ENCODE measurements at places on chromosomes 5 and 9. TPM values are rescaled to one million over a fixed set of nuclear protein-coding genes. Genes with fewer than 3 reads are reported as not detected.

DNA sequence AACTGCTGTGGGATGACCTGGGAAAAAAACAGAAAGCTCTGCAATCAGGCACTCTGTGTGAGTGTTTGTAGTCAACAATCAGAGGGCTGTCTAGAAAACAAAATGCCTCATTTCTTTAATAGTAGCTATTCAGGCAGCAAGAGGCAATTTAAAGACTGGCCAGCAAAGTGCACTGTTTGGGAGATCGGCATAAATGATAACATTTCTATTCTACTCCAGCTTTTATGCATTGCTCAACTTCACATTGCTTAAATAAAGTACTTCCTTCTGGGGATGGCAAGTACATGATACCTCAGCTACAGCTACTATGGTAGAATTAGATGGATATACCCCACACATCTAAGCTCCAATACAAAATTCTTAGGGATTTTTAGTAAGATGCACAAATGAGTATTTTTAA, 193.1 kb downstream of the DCP2 start:
- no peak for DNase-seq

DNA sequence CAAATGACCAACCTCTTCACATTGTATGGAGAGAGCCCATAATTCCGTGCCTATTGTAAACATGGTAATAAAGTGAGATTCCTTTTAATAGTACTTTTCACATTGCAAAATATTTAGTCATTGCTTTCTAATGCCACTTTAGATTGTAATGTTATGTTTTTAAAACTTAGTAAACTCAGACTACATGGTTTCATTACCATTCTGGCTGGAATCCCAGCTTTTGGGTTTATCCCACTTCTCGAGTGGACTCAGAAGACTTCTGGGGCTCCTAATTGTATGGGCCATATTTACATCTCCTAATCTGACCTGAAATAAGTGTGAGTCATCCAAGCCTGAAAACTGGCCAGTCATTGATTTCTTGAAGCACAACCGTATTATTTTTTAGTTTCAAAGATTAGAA, 217.6 kb downstream of the CAAP1 start:
- no peak for DNase-seq

DNA sequence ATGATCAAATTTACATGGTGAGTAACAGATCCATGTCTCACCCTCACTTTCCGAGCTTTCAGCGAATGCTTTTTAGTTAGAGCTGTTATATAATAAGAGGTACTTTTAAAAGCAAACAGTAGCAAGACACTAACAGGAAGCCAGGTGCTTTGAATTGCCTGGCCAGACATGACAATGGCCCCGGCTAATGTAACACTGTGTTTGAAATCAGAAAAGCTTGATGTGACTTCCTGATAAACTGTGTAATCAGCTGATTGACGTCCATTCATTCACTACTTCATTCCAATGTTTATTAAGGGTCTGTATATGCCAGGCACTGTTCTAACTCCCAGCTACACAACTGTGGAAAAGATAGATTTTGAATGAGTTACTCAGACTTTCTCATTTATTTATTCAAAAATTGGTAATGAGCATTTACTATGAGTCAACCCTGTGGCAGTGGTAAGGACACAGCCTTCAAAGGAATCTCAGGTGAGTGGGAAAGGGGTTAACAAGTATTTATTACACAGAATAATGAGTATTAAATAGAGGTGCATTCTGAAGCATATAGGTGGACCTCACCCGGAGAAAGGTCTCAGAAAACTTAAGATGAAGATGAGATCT, 26.6 kb downstream of the DPYSL3 start:
- no peak for DNase-seq

ACOT12 gene
- total RNA-seq: not detected

C5orf52 gene
- not detected for total RNA-seq

ATOSB gene
- total RNA-seq: 26.0 TPM

All from naive thymus-derived CD4-positive, alpha-beta T cell (primary cell).